SK-N-SH (cell line): ENCODE measurements at places on chromosomes 12 and 14.

GRCh38 chr14:96146131-96146771 is 58.4 kb upstream of the BDKRB2 start:
- DNase-seq, result no peak

- no peak for DNase-seq
Observed at GRCh38 chr12:111031916-111032590, 111.7 kb upstream of the MYL2 start.

DNA sequence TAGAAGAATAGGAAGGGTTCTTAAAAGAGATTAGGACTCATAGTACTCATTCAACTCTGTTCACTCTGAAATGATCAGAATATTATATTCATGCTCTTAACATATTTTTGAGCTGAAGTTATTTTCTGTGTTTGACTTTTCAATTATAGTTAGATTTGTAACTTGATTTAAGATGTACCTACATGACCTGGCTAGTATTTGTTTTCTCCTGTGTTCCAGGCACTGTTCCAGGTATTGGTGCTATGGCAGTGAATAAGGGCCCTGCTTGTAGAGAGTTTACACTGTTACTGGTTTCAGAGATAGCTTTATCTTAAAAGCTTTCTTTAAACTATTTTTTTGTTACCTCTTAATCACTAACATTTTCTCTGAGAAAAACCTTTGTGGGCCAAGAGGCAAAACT is 19.1 kb upstream of the SLC17A8 start:
- DNase-seq, result no peak

- peak; percentile 33 for DNase-seq
Observed at GRCh38 chr12:8860165-8860961, 37.9 kb downstream of the A2ML1 start.

- DNase-seq, result no peak
Observed at GRCh38 chr12:122318607-122319605, 52.6 kb upstream of the VPS33A start.

- no peak for DNase-seq
Observed at GRCh38 chr14:84646786-84647500, 883.0 kb upstream of the FLRT2 start.

DNA sequence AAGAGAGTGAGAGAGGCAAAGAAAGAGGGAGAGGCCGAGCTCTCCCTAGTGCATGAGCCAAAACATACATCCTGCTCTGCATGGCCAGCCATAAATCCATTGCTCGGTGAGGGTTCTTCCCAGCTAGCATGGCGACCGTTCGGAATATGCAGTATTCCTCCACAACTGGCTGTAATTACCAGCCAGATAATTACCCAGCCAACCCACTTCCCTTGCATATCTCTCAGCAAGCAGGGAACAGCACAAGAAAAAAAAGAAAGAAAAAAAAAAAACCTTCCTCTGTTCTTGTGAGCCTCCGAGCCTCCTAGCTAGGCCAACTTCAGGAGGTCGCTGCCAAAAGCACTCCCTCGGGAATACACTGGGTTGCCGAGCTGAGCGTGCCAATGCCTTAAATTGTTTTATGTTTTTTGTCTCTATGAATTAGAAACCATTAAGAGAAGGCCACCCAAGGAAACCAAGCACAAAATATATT is 567.9 kb downstream of the MED13L start:
- no peak for DNase-seq

DNA sequence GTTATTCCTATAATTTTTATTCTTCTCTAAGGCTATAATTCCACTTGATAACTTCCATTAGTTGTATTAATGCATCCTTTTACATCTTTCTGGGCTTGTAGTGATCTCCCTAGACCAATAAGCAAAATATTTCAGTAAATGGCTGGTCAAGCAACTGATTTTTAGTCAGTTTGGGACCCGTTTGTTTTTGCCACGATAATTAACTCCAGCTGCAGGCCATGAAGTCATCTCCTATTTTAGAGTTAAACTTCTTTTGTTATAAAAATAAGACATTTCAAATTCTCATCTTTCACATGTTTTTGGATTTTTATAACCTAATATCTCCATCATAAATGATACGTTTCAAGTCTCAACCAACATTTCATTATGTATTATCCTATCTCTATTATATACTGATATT is 49.4 kb downstream of the MAGOHB start:
- DNase-seq, result no peak

DNA sequence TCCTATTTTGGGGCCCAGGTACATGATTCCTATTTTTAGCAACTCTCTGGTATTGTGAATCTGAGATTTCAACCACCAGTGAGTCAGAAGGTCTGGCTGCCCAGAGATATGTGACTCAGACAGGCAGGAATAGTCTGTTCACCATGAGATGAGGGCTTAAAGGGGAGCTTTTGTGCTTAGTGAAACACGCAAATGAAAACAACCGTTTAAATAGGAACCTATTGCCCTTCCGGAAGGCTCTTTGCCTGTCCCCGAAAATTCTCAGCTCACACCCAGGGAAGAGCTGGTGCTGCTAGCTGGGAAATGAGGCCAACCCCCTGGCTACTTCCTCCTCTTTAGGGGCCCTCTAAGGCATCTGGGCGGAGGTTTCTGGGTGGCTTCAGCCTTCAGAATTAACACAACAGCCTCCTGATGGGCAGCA is 283.6 kb downstream of the CACNA1C start:
- no peak for DNase-seq

DNA sequence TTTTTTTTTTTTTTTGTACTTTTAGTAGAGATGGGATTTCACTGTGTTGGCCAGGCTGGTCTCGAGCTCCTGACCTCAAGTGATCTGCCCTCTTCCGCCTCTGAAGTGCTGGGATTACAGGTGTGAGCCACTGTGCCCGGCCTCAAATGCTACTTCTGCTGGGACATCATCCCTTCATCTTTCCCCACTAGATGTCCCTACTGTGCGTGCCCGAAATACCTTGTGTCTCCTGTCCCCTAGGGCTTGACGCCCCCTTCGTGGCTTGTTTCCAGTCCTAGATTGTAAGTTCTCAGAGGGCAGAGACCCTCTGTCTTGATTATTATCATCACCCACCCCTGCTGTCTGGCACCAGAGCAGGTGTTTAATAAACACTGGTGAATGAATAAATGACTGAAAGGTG is 14.9 kb downstream of the CCDC63 start:
- DNase-seq, result no peak

GRCh38 chr14:91753501-91754128 is 21.7 kb upstream of the CATSPERB start:
- DNase-seq, result no peak

GRCh38 chr14:73935666-73936065 is 14.2 kb downstream of the FAM161B start:
- peak; percentile 51 for DNase-seq

DNA sequence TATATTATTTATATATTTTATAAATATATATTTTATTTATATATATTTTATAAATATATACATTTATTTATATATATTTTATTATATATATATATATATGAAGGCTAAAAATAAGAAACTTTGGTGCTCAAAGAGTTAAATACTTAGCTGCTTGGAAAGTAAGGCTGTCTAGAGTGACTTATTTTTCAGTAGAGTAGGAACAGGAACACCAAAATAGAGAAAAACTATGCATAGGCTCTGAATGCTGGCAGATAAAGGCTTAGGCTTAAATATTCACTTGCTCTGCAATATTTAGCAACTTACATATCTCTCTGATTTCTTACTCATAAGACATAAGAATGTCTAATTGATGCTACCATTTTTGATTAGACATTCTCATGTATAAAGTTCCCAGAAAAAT is 991.2 kb downstream of the VRK1 start:
- DNase-seq, result no peak

GRCh38 chr12:108823804-108824203 is 33.6 kb downstream of the SSH1 start:
- no peak for DNase-seq

DNA sequence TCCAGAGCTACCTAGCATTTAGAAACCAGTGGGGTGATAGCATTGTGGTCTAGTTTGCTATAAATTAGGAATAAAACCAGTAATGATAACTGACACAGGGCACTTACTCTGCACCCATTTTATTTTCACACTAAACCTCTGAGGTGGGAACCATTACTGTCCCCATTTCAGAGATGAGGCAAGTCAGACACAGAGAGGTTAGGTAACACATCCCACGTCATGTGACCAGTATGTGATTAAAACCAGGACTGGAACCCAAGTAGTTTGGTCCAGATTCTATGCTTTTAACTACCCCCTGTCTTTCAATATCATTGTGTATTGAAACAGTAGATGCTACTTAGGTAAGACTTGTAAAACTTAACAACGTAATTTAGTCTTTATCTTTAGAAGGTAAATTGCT is 110.2 kb downstream of the PLXNC1 start:
- no peak for DNase-seq

DNA sequence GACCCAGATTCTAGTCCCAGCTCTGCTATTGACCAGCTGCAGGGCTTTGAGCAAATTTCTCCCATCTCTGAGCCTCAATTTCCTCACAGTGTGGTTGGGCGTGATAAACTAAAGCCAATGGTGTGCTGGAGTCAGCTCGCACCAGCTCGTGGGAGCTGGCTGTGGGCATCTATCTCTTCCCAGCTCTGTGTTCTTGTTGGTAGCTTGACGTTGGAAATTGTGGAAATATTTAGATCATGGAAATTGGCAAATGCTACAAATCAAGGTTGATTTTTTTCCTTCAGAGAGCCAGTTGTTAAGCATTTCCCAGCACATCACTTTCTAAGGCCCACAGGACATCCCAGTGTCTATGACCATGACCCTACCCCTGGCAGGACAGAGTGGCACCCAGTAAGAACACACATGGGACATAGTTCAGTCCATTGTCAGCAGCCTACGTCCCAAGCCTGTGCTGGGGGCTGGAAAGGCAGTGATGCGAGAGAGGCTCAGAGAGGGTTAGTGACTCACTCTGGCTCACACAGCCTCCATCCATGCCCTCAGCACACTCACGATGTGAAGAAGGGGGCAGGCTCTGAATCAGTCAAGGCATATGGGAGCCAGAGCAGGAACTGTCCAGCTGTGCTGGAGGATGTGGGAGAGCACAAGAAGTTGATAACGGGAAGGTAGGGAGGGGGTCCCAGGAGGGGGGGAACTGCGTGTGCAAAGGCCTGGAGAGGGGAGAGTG is 77.6 kb downstream of the LGMN start:
- DNase-seq, result no peak

DNA sequence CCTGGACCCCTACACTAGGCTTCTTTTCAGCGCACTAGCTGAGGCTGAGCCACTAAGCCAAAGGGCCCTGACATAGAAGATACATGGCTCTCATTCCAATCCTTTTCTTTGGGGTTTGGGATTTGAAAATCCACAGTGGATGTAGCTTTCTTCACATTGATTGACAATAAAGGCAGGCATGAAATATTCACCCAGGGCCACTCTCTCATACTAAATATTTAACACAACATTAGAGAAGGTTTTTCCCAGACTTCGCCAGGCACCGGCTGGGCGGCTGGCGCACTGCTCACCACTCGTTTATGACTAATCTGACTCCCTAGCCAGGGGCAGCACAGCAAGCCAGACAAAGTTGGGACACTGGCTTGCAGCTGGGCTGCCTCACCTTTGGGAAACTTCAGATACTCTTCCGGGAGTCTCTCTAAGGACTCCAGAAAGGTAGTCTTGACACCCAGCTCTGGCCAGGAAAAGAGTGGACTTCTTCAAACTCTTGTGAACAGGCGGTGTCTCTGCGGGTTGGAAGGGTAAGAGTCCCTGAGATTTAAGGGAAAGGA is 699 bp upstream of the HOXC11 start:
- no peak for DNase-seq

DNA sequence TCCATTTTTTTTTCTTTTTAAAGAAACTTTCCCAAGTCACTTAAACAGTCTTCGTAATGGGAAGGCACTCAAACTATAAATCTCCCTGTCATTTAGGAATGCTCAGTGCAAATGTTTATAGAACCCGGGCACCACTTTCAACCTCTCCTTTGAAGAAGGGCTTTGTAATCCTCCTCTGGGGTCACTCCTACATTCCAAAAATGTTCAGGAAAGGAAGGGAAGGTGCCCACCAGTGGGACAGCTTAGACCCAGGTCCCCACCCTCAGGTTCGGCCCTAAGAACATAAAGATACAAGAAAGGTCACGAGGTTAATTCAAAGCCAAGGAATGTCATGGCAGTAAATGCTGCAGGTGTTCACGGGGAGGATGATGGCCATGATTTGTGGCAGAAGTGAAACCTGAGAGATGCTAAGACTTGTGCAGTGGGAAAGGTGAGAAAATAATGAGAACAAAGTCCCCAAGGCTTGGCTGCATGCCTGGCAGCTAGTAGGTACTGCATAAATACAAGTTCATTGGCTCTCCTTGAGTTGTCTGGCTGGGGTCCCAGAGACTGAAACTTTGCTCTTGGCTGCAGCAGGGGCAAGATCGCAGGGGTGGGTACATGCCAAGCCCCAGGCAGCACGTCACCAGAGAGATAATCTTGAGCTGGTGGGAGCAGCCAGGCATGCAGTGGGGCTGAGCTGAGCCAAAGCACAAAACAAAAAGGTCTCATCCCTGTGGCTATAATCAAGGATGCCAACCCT is 21.1 kb downstream of the KRT18 start:
- no peak for DNase-seq

DNA sequence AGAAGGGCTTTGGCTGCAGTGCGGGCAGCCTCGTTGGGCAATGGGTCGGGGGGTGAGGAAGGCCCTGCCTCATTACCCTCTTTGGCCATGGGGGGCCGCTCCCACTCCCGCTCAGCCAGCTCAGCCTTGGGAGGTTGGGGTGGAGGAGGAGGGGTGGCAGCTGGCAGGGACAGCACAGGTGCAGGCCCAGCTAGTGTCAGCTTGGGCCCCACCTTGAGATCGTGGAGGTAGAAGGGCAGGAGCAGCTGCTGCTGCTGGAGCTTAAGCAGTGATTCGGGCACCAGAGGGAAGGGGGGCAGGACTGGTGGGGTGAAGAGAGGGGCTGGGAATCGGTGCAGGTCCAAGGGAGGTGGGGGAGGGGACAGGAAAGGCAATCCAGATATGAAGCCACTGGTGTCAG is 26.0 kb downstream of the ZFHX2 start:
- no peak for DNase-seq

DNA sequence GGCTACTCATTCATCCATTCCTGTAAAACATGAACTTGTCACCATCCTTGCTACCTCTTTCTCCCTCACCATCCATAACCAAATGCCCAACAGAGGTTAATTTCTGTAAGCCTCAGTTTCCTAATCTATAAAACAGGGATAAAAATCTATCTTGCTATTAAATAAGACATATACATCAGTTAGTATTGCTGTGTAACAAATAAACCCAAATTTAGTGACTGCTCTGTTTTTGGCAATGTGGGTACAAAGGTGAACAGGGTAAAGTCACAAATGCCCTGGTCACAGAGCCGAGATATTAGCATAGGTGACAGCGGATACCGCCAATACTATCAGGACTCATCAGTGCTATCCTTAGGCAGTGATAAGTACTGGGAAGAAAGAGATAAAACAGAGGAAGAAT is 3.6 kb upstream of the FBXO21 start:
- DNase-seq, result no peak

- no peak for DNase-seq
Observed at GRCh38 chr14:35877276-35877675, 51.1 kb downstream of the BRMS1L start.

DNA sequence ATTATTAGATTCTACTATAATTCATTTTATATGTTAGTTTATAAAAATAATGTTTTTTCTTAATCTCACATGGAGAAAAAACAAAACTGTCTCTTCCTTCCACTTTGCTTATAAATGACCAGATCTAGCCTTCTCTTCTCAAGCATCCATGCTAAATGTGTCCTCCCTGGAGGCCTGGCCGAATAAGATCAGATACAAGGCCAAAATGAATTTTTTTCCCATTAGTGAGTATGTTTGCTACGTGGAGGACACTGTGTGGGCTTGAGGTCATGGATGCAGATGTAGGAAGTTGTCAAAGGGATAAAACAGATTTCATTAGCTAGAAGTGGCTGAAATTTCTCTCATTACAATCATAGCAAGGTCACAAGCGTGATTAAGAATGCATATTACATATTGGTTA is 1244.9 kb upstream of the SEL1L start:
- no peak for DNase-seq
